AG20443 (cell line): ENCODE measurements at places on chromosomes 12 and 14.
A peak's percentile ranks its signal among the peaks of the same experiment; 100 is the strongest.

- DNase-seq, result no peak
Measured at GRCh38 chr12:131773582-131774221, 54.5 kb upstream of the MMP17 start.

DNA sequence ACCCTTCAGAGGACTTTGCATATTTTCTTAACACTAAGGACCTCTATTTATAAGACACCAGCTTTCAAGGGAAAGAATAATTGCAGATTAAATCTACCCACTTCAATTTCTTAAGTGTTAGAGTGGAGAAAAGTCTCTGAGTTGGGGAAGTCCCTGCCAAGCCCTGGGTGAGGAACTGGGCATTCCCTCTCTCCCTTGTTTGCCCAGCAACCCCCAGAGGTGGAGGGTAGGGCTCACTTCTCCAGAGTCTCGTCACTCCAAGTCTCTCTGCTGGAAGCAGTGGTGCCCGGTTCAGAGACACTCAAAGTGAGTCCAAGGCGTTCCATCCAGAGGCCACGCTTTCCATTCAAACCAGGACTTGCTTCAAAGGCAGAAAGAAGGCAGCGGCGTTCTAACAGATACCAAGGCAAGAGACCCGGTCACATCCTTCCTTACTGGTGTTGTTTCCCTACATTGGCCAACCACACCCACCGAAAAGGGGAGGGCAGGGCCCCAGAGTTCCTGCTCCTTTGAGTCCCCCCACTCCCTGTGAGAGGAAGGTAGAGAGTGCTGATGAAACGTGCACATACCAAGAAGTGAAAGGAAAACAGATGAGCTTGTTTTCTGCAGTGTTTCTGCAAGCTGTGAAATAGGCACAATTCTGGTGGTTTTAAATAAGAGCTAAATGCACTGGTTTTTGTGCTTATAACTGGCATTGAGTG, 6.1 kb upstream of the BDKRB2 start:
- no peak for DNase-seq

GRCh38 chr12:97524812-97525211, 62.2 kb downstream of the RMST start:
- DNase-seq, result no peak

GRCh38 chr12:110826592-110827200, 20.1 kb upstream of the CCDC63 start:
- peak; percentile 88 for DNase-seq

DNA sequence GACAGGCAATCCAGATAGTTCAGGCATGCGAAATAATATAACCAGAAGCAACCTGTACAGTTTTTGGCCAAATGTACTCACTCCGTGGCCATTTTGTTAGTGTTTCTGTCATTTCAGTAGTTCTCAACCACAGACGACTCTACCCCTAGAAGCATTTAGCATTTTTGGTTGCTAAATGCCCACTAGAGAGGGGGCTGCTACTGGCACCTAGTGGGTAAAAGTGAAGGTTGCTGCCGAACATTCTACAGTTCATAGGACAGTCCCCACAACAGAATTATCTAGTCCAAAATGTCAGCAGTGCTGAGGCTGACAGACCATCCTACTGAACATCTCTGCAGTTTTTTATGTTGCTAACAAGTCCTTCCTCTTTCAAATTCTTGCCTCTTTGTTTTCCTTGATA, 107.4 kb downstream of the TSHR start:
- no peak for DNase-seq
